Activated B cell treated with CpG ODN at 0.5 μM for 24 hours (primary cell): ENCODE measurements at places on chromosomes 7 and 10. TPM values are rescaled to one million over a fixed set of nuclear protein-coding genes. Genes with fewer than 3 reads are reported as not detected.

DNAJB6 gene
- total RNA-seq = 74.3 and 75.6 TPM in 2 replicates

SLIT1 gene
- total RNA-seq = 0.24 and 0.51 TPM in 2 replicates

SFRP5 gene
- total RNA-seq = not detected in 2 replicates

EPDR1 gene
- total RNA-seq = 0.22 and 0.69 TPM in 2 replicates

PON2 gene
- total RNA-seq = 5.0 and 9.2 TPM in 2 replicates

CLDN4 gene
- total RNA-seq = not detected in 2 replicates

BRAF gene
- 58.3 and 65.4 TPM in 2 replicates for total RNA-seq

NME8 gene
- not detected in 2 replicates for total RNA-seq

ITPRID1 gene
- not detected in 2 replicates for total RNA-seq

FRAT1 gene
- total RNA-seq = 6.9 TPM in 2 replicates

GNG11 gene
- total RNA-seq = 2.4 and 2.6 TPM in 2 replicates
